ENCODE measurements at places on chromosomes 7 and 10.

GRCh38 chr10:43253461-43254198 is 13.2 kb downstream of the RASGEF1A start:
- no peak for DNase-seq

DNA sequence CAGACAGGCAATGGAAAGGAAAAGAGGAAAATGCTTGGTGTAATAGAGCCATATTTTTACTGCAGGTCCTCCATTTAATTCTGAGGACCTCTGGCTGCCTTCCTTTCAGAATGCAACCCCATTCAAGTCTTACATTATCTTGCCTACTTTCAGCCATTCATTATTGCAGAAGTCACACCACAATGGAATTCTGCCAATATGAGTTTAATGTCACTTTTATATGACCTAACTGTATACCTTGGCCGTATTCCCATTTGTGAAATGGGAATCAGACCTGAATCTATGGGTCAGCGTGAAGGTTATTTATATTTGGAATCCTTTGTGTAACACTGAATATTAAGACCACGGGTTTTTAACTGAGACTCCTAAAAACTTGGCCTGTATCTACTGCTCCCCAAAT is 241.7 kb upstream of the AOAH start:
- no peak for DNase-seq

DNA sequence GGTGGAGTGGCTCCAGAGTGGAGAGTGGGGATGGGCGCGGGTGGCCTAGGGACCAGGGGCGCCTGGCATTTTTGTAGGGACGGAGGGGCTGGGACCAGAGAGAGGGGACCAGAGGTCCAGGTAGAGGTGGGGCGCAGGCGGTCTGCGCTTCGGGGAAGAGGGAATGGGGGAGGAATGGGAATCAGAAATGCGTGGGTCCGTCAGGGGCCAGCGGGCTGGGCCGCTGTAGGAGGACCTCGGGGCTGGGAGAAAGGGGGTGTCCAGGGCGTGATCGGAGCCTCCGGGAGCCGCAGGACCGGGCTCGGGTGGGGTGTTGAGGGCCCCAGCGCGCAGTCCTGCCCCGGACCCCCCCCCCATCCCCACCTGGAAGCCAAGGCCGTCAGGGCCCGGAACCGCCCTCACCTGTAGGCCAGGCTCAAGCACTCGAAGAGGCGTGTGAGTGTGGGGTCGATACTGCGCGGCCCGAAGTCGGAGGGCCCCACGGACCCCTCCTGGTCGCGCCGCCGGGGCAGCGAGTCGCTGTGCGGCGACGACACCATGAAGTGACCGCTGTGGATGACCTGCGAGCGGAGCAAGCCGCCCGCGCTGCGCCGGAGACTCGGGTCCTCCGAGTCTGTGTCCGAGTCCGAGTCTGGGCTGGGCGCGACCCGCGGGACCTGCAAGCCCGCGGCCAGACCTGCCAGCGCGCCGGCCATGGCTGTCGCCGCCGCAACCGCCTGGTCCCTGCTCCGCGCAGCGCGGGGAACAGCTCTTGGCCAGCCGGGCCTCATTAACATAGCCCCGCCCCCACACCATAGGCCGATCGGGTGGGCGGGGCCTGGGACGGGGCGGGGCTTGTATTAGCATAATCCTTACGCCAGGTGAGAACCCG is at the start of gene MLXIPL:
MLXIPL (minus strand) TSS at position 725 of the 871 bp plus-strand sequence; CDS start at position 695, 30 bp downstream.
- no peak for DNase-seq

- DNase-seq = peak; percentile 10
These were observed 219.2 kb downstream of the C7orf25 start for GRCh38 chr7:42692621-42693020.

DNA sequence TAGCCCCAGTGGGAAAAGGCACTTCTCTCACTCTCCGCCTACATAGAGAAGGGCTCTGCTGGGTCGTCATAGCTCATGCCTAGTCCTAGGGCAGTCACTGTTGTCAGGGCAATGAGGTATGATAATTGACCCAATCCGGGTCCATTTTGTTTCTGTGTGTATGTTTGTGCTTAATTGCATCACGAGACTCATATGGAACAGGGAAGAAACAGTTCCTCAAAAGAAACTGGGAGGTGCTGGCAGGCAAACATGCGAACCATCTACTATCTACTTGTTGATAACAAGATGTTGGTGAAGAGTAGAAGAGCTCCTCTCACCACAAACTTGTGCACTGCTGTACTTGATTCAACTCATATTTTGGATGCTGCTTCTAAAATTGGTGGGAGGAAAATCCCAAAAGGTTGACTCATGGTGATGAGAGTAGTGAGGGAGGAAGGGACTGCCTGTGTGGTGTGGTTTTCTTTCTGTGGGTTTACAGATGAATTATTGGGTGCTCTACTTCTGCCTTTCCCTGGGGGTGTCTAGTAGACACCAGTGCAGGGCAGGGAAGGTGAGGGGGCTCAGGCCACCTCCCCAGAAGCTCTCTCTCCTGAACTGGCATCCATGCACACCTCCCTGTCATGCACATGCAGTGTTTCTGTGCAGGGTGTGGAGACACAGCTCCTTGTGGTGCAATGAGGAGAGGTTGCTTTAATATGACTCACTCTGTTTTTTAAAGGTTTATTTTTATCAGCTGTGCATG is 29.4 kb downstream of the LSMEM1 start:
- peak; percentile 82 for DNase-seq

DNA sequence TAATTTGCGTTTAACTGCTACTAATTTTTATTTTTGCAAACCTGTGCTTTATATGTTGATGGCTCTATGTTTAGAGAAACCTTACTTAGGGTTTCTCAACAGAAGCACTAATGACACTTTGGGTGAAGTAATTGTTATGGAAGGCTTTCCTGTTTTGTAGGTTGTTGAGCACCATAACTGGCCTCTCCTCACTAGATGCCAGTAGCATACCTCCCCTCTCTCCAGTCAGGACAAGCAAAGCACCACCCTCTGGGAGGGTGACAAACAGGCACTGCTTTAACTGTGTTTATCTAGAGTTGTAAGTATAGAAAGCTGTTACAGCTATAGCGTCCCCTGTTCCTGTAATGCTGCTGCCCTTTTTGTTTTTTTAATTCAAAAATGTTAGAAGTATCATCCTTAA is 60.9 kb downstream of the WAC start:
- no peak for DNase-seq

DNA sequence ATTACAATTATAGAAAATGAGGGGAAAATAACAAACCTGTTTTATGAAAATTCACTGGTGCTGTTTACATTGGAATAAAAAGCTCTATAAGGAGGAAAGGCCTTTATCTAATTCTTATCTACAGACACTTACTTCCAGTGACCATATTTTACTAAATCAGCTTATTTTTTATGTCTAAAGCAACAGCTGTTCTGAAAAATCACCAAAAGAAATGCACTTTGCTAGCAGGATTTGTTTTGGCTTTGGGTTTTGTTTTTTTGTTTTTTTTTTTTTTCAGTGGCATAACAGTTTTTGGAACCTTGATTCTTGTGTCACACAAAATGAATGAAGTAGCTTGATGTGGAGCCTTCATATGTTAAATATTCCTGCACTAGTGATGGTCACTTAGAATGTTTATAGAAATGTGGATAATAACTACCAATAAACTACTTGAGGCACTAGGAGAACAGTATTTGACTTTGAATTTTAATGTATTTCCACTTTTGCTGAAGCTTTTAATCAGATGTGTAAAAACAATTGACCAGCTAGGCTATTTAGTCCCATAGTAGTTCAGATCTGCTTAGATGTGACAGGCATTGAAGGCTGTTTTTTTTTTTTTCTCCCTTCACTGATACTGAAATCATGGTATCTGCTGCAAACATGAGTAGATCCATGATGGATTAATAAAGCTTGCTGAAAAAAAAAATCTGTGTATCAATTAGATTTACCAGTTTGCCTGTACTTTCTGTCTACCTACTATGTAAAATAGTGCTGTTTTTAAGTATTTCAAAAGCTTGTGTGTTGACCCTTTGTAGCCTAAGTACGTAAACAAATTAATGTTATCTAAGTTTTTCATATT is 2.8 kb downstream of the ARL4A start:
- DNase-seq = no peak

DNA sequence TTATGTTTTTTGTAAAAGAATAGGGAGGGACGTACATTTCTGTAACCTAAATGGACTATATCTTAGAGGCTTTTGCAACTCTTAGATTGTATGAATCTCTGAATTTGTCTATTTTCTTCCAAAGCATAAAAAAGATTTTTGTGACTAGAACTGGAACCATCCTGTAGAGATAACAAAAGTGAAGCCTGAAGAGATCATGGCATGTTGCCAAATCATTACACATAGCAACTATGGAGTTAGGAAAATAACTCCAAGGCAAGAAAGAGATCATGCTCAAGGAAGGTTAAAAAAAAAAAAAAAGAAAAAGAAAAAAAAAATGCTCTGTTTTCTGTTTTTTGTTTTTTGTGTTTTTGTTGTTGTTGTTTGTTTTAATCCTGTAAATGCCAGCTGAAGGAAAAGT is 567.7 kb upstream of the ZWINT start:
- DNase-seq = no peak

DNA sequence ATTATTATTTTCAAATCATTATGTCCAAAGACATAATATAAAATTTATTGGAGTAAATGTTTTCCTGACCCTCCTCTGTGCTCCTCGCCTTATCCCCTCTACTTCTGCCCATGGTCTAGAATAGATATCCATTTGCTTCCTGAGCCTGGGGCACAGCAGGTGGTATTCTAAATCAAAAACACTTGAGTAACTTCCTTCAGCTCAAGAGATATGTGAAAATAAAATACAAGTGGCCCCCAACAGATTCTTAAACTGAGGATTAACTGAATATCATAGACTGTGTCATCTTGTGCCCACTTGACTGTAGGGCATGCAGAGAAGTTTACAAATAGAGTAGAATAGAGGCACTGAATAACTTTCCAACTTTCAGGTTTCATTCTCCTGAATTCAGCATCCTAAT is 59.1 kb downstream of the HGF start:
- DNase-seq = no peak

GRCh38 chr7:155914341-155914740 is 102.1 kb upstream of the SHH start:
- no peak for DNase-seq

- peak; percentile 91 for DNase-seq
These were observed 158.8 kb downstream of the SH3PXD2A start for GRCh38 chr10:103696411-103697145.

GRCh38 chr7:104967088-104967487 is 46.9 kb upstream of the KMT2E start:
- peak; percentile 55 for DNase-seq

GRCh38 chr7:75842836-75843446 is 29.3 kb upstream of the CCL24 start:
- peak; percentile 87 for DNase-seq

DNA sequence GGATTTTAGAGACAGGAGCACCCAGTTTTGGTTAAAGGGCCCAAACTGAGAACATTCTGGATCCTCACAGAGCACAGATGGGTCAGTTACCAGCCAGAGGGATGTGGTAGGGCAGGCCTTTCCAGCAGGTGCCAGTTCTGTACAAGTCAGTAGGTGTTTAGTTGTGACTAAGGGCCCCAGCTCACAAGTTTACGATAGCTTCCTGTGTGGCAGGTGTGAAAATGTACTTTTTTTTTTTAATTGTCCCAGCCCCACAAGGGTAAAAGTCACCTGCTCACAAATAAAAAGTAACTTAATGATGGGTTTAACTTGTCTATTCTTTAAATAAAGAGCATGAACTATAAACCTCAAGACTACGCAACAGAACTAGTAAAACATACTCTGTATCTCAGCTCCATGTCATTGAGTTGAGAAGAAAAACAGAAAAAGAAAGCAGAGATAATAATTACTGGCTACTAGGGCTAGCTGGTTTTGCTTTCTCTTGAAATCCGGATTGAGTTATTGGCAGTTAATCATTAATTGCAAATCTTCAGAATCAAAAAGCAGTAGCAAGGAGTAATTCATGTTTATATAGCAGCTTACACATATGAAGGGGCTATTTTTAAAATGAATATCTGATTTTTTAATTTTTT is 15.4 kb downstream of the NFE2L3 start:
- DNase-seq = no peak

DNA sequence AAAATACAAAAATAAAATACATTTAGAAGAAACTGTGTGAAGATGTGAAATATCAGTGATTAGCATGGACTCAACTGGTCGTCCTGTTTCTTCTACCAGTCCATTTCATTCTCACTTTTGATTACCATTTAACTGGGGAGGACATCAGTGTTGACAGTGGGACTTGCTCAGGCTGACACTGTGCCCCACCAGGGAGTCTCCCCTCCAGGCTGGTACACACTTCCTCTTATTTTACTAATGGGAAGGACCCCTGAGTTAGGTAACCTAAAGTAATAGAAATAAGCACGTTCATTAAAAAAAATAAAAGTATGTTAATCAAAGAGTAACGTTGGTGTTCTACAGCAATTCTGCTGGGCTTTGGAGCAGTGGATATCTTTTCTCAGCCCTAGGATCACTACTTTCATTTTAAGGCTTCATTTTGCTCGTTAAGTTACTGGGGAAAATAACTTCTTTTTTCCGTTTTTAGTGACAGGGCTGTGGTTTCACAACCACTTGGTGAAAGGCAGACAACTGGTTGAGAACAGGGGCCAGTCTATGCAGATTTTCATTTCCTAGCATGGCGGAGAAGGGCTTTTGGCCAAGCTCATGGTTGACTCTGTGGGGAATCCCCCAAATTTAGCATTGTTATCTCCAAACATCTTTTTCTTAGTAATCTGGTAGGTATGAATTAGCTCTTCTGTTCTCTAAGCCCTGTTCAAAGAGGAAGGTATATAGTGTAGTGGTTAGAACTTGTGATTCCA is 2.1 kb downstream of the SNX10 start:
- no peak for DNase-seq

- DNase-seq = no peak
These were observed 185.0 kb downstream of the BICC1 start for GRCh38 chr10:58697691-58698090.

DNA sequence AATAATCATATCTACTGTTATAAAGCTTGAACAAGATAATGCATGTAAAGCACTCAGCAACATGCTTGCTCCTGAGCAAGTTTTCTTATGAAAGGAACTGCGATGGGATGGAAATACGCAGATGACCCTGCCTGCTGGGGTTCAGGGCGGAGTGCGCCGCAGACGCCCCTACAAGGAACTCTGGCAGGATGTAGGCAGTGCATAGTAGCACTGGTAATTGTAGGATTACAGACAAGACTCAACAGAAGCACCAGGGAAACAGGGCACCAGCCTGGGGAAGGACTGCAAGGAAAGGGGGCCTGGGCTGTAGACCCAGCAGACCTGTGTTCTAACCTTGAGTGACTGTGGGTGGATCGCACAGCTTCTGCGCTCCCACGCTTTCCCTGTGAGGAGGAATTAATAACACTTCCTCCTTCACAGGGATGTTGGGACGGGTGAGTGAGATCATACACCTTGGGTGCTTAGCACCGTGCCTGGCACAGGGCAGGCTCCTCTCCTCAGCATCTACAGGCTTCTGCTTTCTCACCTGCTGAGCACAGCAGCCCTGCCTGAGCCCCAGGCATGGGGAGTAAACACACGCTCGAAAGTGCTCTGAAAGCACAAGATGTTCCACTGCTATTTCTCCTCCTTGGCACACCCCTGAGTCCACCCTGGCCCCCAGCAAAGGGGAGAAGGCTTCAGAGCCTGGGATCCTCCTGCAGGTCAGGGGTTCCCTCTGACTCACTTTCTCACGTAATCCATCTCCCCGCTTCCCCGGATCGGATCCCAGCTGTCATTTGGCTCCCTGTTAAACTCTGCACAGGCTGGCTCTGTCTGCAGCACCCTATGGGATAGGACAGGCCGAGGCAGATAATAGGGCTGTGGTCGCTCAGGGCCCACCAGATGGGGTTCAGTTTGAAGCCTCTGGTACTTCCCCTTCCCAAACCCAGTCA is 19.2 kb downstream of the ITPRIP start:
- no peak for DNase-seq
